Inflammatory macrophage treated with lipopolysaccharide for 1 hour (primary cell): ENCODE measurements at places on chromosomes 1 and 21.

DNA sequence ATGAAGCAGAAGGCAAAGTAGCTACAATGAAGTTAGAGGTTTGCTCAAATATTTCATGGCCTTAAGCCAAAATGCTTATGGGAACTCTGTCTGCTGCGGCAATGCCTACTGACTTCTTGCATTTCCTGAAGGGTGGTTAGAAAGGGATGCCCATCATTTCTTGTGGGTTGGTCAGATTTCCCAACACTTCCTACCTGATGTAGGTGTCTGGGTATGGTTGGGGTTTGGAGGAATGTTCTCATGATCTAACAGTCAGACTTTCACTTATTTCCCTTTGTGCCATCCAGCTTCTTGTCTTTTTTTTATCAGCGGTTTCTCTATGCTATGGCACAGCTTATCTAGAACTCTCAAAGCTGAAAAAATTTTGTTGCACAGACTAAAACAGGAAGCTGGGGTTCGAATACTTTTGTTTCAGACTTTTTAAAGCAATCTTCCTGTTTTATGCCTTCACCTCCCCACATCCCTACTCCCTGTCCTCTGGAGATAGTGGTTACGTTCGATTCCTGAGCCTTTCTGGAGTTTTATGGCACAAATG is 307.7 kb downstream of the USP25 start:
- DNase-seq, result no peak

- DNase-seq, result no peak
Observed at GRCh38 chr1:232316864-232317263, 313.1 kb downstream of the SIPA1L2 start.

DNA sequence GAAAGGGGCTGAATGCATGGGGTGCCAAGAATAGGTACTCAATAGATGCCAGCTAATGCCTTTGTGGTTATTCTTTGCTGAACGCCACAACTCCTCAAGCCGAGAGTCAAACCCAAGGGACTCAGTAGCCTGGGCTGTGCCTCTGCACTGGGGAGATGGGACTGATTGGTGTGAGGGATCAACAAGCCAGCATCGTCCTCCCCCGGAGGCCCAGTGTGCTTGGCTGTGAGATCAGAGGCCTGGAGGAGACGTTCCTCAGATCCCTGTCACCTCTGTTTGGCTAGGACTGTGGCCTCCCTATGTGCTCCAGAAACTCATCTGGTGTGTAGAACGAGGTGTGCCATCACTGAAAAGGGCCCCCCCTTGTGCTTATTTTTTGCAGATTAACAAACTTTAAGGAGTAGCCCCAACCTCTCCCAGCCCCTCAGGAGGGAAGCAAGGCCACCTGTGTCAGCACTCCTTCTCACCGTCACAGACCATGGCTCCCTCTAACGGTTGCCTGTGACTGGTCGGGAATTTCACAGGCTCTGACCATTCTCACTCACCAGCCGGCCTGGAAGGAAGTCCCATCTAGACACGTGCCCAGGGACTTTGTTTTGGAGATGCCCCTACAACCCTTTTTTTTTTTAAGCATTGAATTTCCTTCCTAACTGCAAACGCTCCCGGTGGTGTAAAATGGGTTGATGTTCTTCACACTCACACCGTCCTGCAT is 194.0 kb upstream of the VAMP3 start:
- DNase-seq, result no peak

GRCh38 chr1:157399984-157400382 is 152.3 kb downstream of the FCRL5 start:
- peak; percentile 39 for DNase-seq

- DNase-seq, result no peak
Observed at GRCh38 chr1:175569117-175569743, 174.2 kb downstream of the TNR start.

DNA sequence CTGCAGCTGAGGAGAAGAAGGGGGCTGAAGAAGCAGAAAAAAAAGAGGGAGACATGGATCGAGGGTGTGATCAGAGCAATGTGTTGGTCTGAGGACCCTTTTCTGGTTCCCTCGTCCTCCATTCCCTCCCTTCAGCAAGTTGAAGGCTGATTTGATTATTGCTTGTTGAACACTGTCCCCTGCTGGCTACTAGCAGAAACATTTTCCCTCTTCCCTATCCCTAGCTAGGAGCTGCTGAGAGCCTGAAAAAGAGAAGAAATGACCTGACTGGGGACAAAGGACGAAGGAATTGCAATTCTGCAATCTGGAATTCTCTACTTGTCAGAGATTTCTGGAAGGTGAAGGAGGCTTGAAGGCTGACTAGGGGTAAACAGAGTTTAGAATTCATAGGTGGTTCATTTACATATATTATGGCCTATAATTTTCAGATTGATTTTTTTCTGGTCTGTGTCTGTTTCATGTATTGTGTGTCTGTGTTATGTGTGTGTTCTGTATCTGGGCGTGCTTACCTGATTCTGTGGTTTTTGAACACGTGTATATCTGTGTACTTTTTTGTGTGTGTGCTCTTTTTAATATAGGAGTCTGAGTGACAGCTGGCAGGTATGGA is 9.8 kb downstream of the NHLH1 start:
- DNase-seq, result peak; percentile 67

GRCh38 chr1:41695118-41695745 is 210.7 kb upstream of the EDN2 start:
- DNase-seq, result no peak

DNA sequence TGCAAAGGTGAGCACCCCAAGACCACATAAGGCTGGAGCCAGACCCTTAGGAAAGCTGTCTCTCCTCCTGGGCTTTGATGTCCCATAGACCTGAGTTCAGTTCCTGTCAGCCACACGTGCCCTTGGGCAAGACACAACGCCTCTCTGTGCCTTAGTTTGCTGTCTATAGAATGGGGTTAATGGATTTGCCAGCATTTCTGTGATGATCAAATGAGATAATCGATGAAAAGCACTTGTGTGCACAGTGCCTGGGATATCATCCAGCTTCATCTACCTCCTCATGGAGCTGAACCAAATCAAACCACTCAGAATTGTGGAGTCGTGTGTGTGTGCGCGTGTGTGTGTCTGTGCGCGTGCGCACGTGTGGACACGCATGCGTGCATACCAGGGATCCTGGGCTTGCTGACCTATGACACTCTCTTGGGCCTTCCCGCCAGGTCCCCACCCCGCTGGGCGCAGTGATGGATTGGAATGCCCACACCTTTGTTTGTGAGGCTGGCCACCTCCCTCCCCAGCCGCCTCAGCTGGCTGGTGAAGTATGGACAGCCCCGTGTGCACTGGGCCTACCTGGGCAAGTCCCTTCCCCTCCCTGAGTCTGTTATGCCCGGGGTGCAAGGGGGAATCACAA is 5.2 kb downstream of the TTC22 start:
- DNase-seq, result no peak

DNA sequence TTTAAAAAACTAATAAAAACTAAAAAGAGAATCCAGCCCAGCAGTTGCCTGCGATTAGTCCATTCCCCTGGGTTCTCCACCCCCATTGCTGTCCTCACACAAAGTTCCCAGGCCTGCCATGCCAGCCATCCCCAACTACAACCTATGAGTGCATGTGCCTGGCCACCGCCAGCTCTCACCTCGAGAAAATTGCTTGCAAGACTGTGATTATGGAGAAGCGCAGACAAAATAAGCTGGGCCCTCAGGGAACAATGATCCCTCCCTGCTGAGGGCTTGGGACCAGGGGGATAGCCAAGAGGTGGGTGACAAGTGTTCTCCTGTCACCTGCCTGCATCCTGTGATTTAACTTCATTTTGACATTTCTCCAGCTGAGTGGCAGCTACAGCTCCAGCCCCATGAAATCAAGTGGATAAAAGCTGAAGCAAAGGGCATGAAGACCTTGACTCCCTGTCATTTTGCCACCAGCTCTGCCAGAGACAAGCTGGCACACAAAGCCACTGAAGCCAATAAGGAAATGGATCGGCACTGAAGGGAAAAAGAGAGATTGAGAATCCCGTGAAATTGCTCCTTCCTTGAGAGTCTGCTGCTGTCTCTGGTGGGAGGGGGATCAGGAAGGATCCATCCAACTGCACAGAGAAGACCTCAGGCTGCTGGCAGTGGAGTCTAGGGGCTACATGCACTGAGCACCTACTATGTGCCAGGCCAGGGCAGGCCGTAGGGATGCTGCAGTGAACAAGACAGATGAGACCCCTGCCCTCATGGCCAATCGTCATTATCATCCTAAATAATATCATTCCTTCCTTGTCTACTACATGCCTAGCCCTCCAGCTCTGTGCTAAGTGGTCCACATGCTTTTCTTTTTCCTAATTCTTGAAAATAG is 40.7 kb downstream of the MATN1 start:
- no peak for DNase-seq

- DNase-seq, result no peak
Observed at GRCh38 chr1:85371021-85371420, 93.9 kb downstream of the DDAH1 start.

DNA sequence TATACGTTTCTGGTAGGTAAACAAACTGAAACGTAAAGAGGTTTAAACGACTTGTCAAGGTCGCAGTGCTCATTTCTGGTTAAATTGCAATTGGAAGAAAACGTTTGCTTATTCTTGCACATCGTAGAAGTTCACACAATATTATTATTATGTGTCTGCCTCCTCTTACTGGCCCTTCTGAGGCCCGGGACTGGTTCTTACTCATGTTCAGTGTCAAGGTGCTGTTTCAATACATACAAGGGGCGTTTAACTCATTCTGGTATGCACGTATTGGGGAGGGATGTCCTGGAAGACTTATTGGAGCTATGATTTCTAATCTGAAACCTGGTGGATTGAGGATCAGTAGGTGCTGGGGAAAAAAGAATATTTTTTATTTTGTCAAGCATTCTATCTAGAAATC is 932 bp downstream of the RPF1 start:
- no peak for DNase-seq

DNA sequence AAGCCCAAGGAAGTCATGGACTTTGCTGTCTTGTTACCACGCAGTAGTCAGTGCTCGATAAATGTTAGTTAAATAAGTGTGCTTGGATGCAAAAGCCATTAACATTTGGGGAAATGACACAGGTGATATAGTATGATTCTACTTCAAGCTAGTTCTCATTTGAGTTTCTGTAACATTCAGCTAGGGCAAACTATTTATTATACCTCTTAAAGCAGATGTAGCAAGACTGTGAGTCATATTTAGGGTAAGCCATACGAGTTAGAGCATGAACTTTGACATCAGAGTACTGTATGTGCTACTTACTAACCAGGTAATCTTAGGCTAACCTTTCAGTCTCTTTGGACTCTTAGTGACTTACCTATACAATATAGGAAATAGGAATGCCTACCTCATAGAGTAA is 21.0 kb downstream of the CLCA4 start:
- DNase-seq, result no peak

- no peak for DNase-seq
Observed at GRCh38 chr1:94142022-94142421, 21.1 kb upstream of the ABCA4 start.

DNA sequence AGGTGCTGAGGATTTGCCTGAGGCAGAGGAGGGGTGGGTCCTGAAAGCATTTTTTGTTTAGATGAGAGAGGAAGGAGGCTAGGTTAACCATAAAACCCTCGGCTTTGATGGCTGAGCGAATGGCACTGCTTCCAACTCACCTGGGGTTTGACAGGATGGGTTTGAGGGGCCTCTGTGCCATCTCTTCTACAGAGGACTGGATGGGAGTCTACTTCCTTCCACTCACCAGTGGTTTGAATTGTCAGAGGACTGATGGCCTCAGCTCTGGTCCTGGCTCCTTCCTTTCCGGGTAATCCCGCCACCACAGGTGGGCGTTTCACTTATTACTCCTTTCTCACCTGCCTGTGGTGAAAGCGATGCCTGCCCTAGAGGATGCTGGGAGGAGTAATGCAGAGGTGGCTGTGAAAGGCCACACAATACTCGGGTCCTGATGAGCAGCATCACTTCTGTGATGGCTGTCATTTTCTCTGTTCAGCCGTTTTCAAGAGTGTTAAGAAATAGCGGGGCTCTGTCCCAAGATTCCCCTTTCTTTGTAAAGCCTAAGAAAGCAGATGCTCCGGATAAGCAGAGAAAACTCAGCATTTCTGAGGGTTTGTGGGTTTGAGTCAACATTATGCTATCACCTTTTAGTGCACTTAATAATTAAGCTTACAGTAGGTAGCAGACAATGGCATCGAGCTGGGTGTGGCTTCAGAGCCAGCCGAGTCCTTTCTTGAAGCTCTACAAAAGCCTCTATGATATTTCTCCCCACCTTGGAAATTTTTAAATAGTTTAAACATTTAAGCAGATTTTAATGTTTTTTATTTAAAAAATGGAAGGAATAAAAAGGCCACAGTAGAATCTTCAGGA is 220.7 kb downstream of the HLX start:
- peak; percentile 35 for DNase-seq

DNA sequence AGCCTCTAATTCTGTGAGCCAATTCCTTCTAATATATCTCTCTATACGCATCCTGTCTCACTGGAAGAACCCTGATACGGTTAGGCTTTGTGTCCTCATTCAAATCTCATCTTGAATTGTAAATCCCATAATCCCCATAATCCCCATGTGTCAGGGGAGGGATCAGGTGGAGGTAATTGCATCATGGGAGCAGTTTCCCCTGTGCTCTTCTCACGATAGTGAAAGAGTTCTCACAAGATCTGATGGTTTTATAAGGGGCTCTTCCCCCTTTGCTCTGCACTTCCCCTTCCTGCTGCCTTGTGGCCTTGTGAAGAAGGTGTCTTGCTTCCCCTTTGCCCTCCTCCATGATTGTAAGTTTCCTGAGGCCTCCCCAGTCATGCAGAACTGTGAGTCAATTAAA is 116.1 kb downstream of the MRPS6 start:
- DNase-seq, result peak; percentile 20

GRCh38 chr1:243315455-243315854 is 59.6 kb downstream of the SDCCAG8 start:
- no peak for DNase-seq

GRCh38 chr1:183810121-183810520 is 5.2 kb downstream of the RGL1 start:
- DNase-seq, result peak; percentile 65

DNA sequence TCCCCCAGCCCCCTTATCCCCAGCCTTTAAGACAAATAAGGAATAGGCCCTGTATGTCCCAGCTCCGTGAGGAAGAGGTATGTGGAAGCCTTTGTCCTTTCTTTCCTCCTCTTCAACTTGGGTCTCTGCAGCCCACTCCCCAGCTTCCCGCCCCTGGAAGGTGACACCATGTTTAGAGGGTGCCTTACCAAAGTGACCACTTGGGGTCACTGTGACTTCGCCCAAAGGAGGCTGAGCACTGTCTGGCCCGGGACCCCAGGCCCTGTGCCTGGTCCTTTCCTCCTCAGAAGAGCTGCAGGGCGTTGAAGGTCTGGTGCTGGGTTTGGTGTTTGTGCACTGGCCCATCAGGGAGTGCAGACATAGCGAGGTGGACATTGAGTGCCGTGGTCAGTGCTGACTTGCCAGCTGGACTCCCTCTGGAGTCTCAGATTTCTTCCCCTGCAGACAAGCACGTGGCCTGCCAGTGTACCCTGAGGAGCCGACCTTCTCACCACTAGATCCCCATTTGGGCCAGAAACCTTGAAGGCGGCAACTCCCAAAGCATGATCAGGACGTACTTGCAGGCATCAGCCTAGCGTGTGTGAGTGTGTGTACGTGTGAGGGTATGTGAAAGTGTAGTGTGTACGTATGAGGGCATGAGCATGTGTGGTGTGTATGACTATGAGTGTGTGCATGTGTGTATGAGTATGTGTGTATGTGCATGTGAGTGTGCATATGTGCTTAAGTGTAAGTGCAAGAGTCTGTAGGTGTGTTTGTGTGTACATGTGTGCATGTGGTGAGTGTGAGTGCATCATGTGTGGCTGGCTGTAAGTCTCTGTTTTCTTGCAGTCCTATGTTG is 181.4 kb upstream of the KIAA0040 start:
- DNase-seq, result no peak

GRCh38 chr1:209454340-209454994 is 129.0 kb upstream of the CAMK1G start:
- no peak for DNase-seq
